Foreskin fibroblast (primary cell): ENCODE measurements at places on chromosomes 5 and 9.

- no peak for DNase-seq
Observed at GRCh38 chr5:68381909-68382308, 166.4 kb downstream of the PIK3R1 start.

GRCh38 chr9:80842389-80842788 lies 847.0 kb downstream of the TLE1 start:
- DNase-seq = no peak

- no peak for DNase-seq
Observed at GRCh38 chr5:150460781-150461180, 11.2 kb upstream of the RPS14 start.

- no peak for DNase-seq
Observed at GRCh38 chr9:83431101-83432060, 106.8 kb downstream of the FRMD3 start.

DNA sequence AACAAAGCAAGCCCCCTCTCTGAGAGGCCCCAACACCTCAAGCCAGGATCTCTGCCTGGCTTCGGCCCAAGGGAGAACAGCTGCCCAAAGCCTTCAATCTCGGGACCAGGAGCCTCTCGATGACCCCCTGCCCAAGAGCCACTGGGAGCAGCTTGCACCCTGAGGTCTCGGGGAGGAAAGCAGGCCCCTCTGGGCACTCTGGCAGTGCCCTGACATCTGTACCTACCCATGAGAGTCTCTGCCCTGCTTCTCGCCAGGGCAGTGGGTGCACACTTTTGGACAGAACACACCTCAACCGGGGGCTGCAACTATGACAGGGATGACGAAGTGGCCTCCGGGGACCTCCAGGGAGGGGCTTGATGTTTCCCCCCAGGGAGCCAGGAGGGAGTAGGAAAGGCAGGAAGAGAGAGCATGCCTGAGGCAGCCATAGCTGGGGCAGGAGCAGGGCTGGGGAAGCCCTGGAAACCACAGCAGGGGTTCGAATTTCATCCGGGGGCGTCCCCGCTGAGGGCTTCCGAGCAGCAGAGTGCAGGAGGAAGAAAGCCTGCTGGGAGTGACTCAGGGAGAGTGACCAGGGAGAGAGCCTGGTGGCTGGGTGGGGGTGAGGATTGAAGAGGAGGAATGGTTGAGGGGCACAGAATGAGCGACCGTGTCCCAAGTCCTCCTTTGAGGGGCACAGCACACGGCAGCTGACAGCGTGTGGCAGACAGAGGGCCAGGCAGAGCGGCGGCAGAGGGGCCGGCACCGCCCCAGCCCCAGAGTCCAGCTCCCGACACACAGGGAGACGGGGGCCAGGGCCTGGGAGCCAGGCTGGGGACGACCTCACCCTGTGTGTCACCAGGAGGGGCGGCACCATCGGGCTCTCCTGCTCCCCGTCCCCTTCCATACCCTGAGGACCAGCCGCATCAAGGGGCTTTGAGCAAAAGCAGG lies 1.8 kb downstream of the LPCAT1 start:
- DNase-seq = peak; percentile 93

- no peak for DNase-seq
Observed at GRCh38 chr5:154265197-154265773, 74.8 kb downstream of the GALNT10 start.

- no peak for DNase-seq
Observed at GRCh38 chr9:112311497-112311896, 21.9 kb downstream of the PTBP3 start.

GRCh38 chr9:69186841-69187611 lies 12.9 kb downstream of the TJP2 start:
- DNase-seq = no peak

GRCh38 chr9:14323985-14324650 lies 10.2 kb upstream of the NFIB start:
- no peak for DNase-seq
